ENCODE measurements at places on chromosomes 5 and 9.

DNA sequence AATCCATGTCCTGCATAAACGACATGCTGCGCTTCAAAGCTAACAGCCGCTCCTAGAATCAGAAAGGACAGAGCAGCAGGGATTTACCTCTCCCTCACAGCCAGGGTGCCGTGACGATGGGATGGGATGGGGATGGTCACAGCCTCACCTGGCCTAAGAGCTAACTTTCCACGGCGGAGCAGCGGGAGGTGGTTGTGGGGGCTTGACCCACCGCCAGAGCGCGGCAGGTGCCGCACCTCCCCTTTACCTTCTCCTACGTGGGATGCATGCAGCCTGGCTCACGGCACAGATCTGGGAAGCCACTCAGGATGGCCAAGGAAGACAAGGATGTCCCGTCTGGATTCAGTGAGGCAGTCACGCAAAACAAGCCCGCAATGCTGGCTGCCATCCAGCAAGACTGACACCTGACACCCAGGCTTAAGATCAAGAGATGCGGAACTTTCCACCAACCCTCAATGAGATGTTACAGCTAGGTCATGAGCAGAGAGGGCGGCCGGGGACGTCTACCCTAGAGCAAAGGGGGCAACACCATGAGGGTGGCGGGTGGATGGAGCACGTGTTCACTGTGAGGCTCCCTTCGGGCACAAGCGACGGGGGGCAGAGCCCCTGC lies 5.8 kb downstream of the BRD9 start:
- no peak for DNase-seq

- no peak for DNase-seq
Observed at GRCh38 chr5:109421956-109422355, 12.2 kb upstream of the PJA2 start.

DNA sequence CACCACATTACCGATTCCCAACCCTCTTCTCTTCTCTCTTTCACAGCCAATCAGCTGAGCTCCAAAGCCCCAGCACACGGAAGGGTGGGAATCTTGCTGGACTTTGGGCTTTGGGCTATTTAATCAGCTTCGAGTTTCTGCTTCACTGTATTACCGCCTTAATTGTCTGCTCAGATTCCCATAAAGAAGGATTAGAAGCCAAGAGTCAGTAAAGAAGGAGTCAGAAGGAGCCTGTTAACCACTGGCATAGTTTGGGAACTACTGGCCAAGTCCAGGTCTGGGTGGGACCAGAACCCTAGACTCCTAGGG lies 4.4 kb downstream of the SPRY4 start:
- no peak for DNase-seq

GRCh38 chr5:136084698-136085097 lies 47.9 kb upstream of the SMAD5 start:
- no peak for DNase-seq

GRCh38 chr9:34370335-34370969 lies 6.2 kb downstream of the MYORG start:
- DNase-seq = no peak

GRCh38 chr5:178581621-178582020 lies 8.6 kb downstream of the COL23A1 start:
- DNase-seq = no peak

GRCh38 chr5:115402822-115403577 lies 106.5 kb upstream of the CCDC112 start:
- DNase-seq = no peak

DNA sequence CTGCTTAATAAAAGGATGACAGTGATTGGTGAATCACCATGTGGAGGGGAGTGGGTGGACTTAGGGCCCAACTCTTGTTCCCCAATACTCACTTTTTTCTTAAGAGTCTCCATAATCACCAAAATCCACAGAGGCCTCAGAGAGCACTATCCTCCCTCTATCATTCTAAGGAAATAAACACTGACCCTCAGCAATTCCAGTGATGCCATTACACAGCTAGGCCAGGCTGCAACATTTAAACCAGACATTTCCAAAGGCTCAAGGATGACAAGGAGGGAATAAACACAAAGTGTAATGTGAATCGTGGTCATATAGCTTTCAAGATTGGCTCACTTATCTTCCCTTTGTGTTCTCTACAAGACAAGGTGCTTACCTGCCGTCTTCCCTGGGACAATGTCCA lies 2.4 kb upstream of the ARSI start:
- DNase-seq = no peak
